Smooth muscle cell of the umbilical artery (primary cell): ENCODE measurements at places on chromosomes 11 and 22. TPM values are rescaled to one million over a fixed set of nuclear protein-coding genes. Genes with fewer than 3 reads are reported as not detected.

Gene APLNR
- not detected in 2 replicates for total RNA-seq

Gene ME3
- total RNA-seq: 16.9 and 27.4 TPM in 2 replicates

Gene POU2AF1
- not detected in 2 replicates for total RNA-seq

Gene DCHS1
- 4.4 and 10.4 TPM in 2 replicates for total RNA-seq

Gene PDGFB
- under 0.01 and 0.05 TPM in 2 replicates for total RNA-seq

Gene GRAP2
- not detected in 2 replicates for total RNA-seq

Gene FREY1
- 1.1 and 1.8 TPM in 2 replicates for total RNA-seq

Gene POU2AF2
- not detected in 2 replicates for total RNA-seq

Gene KRTAP5-1
- total RNA-seq: not detected in 2 replicates

Gene BCL2L13
- total RNA-seq: 63.2 and 77.9 TPM in 2 replicates

Gene SLC6A5
- not detected in 2 replicates for total RNA-seq

Gene SLC22A8
- not detected in 2 replicates for total RNA-seq

Gene EHBP1L1
- 69.5 and 103 TPM in 2 replicates for total RNA-seq

Gene CADM1
- total RNA-seq: 8.4 and 65.3 TPM in 2 replicates

Gene TRIM51
- total RNA-seq: not detected in 2 replicates

Gene GLYATL2
- 0.97 and 1.8 TPM in 2 replicates for total RNA-seq

Gene UBQLN3
- 0.14 TPM in 1 of 2 replicates, not detected in the other for total RNA-seq

Gene SCGB1D2
- not detected in 2 replicates for total RNA-seq

Gene OR5P2
- not detected in 2 replicates for total RNA-seq

Gene ANO3
- total RNA-seq: 0.23 and 0.59 TPM in 2 replicates

Gene OR52I2
- not detected in 2 replicates for total RNA-seq

Gene CSRP3
- total RNA-seq: not detected in 2 replicates

Gene OR5D13
- total RNA-seq: not detected in 2 replicates

Gene OR51B2
- not detected in 2 replicates for total RNA-seq
